ENCODE measurements at places on chromosomes 11 and 22. TPM values are rescaled to one million over a fixed set of nuclear protein-coding genes. Genes with fewer than 3 reads are reported as not detected.

Gene KRTAP5-9
- total RNA-seq: 3.0 TPM

Gene IL18
- 3.3 TPM for total RNA-seq

DNA sequence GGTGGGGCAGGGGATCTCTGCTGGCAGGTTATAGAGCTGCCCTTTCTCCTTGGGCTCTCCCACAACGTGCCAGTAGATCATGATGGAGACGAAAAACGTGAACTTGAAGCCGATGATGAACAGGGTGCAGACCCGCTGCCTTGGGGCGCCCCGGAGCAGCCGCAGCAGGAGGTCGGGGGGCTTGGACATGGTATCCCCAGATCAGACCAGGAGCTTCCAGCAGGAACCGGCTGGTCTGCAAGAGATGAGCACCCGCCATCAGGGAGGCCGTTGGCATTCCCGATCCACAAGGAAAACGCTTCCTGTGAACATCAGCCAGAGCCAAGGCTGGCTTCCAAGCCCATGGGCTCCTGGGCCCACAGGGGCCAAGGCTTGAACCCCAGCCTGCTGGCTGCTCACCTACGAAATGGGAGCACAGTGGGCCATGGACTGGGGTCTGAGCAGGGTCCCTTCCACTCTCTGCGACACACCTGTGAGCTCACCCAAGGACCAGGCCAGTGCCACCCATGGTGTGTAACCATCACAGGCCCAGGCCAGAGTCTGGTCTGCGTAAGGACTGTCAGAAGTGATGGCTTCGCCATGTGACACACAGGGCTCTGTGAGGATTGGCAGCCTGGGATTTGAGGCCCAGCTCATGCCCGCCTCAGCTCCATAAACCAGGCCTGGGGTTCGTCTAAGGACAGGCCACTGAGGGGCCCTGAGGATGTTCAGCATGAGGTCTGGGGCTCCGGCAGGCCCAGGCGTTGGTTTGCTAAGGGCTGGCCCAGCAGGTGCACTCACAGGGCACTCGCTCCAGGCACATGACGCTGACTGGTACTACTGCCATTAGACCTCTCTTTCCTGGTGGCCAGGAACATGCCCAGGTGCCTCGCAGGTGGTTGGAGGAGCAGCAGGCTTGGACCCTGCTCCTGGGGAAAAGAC, 26.6 kb downstream of the A4GALT start:
- no peaks in the 10 kb centered on the region for H3K36me3 ChIP-seq
- H3K4me3 ChIP-seq: no peak overlapping the region
- no peak for DNase-seq

DNA sequence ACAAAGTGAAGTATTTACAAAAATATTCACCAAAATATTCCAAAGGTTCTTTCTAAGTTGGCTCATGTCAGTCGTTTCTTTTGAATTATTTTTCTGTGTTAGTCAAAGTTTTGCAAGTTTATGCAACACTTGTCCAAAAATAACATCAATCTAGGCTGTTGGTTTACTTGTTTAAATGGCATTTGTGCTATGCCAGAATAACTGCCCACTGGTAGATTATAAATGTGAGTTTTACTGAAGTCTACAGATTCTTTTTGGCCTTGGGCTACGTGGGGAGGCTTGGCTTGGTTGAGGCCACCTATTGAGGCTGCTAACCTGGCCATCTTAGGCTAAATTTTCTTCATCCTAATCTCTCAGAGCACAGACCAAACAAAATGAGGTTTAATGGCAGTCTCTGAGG, 1091.9 kb upstream of the RAG2 start:
- H3K27me3 ChIP-seq: no peaks in the 10 kb centered on the region
- H3K4me3 ChIP-seq: no peak overlapping the region
- no peak overlapping the region for H3K27ac ChIP-seq
- H3K4me1 ChIP-seq: no peaks in the 10 kb centered on the region
- H3K36me3 ChIP-seq: no peaks in the 10 kb centered on the region

DNA sequence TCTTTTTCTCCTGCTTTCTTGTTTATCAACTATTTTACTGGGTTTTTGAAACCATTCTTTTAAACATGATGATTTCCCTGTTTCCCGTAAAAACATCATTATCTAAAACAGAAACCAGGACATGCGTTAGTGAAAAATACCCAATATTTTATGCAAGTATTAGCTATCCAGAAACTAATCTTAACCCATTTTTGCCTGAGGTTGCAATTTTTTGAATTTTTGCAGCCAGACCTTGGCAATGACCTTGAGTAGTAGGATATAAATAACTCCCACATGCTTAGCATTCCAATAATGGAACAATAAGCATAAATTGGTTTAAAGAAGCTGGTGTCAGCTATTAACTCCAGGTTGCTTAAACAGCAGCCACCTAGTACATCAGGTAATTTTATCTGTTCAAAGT, 308.9 kb upstream of the ANO3 start:
- no peaks in the 10 kb centered on the region for H3K27me3 ChIP-seq
- H3K4me3 ChIP-seq: no peak overlapping the region
- H3K36me3 ChIP-seq: no peaks in the 10 kb centered on the region
- H3K4me1 ChIP-seq: peaks cover 22% of the 10 kb centered on the region

Gene ME3
- total RNA-seq: 54.7 TPM

Gene APOBEC3H
- total RNA-seq: not detected

Gene KRTAP5-2
- total RNA-seq: not detected

DNA sequence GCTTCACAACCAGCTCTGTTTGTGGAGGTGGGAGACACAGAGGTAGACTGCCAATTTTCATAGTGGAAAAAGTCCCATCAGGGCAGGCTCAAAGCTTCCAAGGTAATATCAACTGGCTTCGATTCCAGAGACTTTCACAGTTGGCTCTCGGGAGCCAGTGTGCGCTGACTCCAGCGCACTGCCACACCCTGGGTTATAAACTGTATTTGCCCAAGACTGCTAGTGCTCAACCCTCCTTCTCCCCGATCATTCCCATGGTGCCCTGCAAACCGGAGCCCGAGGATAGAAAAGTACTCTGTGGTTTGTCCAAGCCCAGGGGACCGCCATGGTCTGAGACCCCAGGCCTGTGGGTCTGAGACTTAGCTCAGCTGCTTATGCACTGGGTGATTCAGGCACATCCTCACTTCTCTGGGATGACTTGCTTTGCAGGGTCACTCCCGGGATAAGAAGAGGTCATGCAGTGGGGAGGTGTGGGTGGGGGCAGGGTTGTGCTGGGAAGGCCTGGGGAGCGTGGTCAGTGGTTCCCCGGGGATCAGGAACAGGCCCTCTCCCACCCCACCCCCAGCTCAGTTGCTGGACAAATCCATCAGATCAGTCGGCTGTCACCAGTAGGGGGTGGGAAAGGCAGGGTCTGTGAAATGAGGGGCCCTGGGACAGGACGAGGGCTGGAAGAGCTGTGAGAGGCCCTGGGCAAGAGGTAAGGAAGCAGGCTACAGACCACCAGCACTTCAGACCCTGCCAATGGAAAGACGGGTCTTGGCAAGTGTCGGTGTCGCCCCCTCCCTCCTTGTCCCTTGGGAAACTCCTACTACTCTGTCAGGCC, 26.7 kb upstream of the PICK1 start:
- H3K27me3 ChIP-seq: no peaks in the 10 kb centered on the region
- H3K36me3 ChIP-seq: no peaks in the 10 kb centered on the region
- H3K27ac ChIP-seq: no peak overlapping the region
- no peak for DNase-seq
- no peak overlapping the region for H3K4me3 ChIP-seq

DNA sequence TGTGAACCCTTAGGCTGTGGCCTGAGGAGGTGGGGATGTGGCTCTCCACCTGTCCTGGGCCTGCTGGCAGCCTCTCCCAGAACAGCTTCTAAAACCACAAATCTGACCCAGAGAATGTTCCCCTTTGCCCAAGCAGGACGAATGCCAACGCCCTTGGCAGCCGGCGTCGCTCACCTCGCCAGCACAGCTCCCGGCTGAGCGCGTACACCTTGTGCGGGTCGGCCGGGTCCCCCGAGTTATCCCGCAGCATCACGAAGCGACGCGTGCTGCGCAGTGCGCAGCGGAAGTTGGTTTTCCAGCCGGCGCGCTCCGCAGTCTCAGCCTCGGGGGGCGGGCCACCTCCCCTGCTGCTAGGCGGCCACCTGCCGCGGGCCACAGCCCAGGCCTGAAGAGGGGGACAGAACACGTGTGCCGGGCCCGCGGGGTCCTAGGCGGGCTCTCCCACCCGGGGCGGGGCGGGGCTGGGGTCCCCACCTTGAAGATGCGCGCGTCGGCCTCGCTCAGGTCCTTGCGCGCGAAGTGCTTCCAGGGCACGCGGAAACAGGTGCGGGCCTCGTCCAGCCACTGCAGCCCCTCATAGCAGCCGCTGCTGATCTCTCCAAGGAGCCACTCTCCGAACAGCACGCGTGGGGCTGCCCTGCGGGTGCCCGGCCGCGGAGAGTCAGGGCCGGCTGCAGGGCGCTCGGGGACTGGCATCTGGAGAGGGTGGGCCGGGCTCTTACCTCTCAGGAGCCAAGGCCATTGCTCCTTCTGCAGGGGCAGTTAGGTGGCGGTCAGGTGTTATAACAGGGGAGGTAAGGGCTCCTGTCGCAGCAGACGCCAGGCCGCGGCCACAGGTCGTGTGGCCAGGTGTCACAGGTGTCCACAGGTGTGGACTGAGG, 887 bp downstream of the IRF7 start:
- peaks cover 21% of the 10 kb centered on the region for H3K36me3 ChIP-seq
- H3K27ac ChIP-seq: peak overlapping the region; percentile 84
- DNase-seq: peak; percentile 64
- no peaks in the 10 kb centered on the region for H3K27me3 ChIP-seq
- H3K4me1 ChIP-seq: peaks cover 21% of the 10 kb centered on the region

Gene GDPD4
- total RNA-seq: not detected

DNA sequence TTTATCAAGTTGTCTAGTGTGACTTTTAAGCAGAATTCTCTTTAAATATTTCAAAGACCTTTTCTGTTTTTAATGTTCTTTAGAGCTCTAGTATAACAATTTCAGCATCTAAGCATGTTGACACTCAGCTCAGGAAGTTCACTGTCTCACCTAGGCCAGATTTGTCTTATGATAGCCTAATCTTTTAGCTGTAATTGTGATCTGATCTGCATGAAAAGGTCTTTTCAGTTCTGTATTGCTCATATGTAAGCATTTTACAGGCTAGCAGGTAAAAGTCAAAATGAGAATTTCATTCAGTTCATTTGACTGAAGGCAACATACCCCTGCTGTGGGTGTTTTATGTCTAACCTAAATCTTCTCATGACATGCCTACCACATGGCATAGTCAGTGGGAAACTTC, 46.7 kb upstream of the SLC37A2 start:
- no peak overlapping the region for H3K4me3 ChIP-seq
- peaks cover 20% of the 10 kb centered on the region for H3K4me1 ChIP-seq
- DNase-seq: no peak
- H3K36me3 ChIP-seq: no peaks in the 10 kb centered on the region
- no peaks in the 10 kb centered on the region for H3K27me3 ChIP-seq

DNA sequence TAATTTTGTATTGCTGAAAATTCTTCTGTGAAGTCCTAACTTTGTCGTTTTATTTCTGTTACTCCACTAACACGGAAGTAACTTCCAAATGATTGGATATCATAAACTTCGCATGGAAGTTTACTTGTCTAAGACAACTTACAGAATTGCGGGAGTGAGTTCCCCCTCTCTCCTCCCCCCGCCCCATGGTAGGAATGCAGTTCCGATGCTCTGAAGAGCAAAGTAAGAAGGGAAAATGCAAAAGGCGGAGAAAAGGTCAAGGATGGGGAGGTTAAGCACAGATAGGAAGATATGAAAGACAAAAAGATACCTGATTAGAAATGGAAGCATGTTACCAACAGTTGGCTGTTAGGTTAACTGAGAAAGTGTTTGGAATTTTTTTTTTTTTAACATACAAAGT, 1.3 kb downstream of the EIF3M start:
- DNase-seq: no peak
- H3K27me3 ChIP-seq: no peaks in the 10 kb centered on the region
- no peak overlapping the region for H3K4me3 ChIP-seq

GRCh38 chr11:11717064-11717725, 95.4 kb upstream of the GALNT18 start:
- no peak for DNase-seq
- H3K36me3 ChIP-seq: no peaks in the 10 kb centered on the region
- no peaks in the 10 kb centered on the region for H3K27me3 ChIP-seq
- H3K27ac ChIP-seq: no peak overlapping the region

- no peaks in the 10 kb centered on the region for H3K27me3 ChIP-seq
- no peak overlapping the region for H3K4me3 ChIP-seq
- no peaks in the 10 kb centered on the region for H3K36me3 ChIP-seq
- DNase-seq: no peak
- H3K4me1 ChIP-seq: peaks cover 7% of the 10 kb centered on the region
These were observed 17.3 kb downstream of the FLI1 start for GRCh38 chr11:128711136-128711535.

- no peaks in the 10 kb centered on the region for H3K27me3 ChIP-seq
- H3K27ac ChIP-seq: peak overlapping the region; percentile 72
- H3K4me1 ChIP-seq: peaks cover 20% of the 10 kb centered on the region
- DNase-seq: peak; percentile 70
- no peak overlapping the region for H3K4me3 ChIP-seq
- H3K36me3 ChIP-seq: no peaks in the 10 kb centered on the region
These were observed 27.8 kb upstream of the GRAMD4 start for GRCh38 chr22:46592390-46592872.

- H3K4me1 ChIP-seq: peaks cover 46% of the 10 kb centered on the region
- no peak overlapping the region for H3K4me3 ChIP-seq
- H3K27me3 ChIP-seq: no peaks in the 10 kb centered on the region
- no peak overlapping the region for H3K27ac ChIP-seq
- DNase-seq: no peak
- H3K36me3 ChIP-seq: no peaks in the 10 kb centered on the region
These were observed 7.4 kb downstream of the ACAT1 start for GRCh38 chr11:108128772-108129171.

DNA sequence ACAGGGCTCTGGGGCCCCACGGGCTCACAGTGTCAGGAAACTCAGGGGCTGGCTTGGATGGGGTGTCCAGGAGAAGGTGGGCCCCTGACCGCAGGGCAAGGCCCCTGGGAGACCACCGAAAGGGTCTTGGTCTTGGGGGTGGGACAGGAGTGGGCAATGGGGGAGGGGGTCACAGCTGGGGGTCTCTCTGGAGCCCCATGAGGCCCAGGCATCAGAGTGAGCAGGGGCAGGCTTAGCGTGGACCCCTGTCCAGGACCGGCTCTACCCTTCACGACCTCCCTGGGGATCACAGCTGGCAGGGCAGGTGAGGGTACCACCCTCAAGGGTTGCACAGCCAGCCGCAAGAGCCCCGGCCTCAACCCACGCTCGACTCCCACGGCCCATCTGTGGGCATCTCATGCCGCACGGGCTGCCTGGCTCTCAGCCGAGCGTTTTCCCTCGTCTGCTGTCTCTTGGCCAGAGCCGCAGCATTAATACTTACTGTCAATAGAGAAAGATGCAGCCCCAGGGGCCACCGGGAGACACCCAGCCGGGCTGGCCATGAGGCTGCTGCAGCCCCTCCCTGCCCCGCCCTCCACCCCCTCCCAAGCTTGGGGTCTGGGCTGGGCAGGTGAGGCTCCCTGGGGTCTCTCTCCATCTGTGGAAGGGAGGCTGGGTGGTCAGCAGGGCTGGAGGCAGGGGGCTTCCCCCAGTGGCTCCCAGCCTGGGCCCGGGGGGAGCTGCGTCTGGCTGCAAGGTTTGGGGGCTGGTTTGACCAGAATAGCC, 662 bp downstream of the MUC5B start:
- H3K27me3 ChIP-seq: no peaks in the 10 kb centered on the region
- peak; percentile 15 for DNase-seq
- no peaks in the 10 kb centered on the region for H3K36me3 ChIP-seq
- H3K4me3 ChIP-seq: no peak overlapping the region

Gene SMTNL1
- total RNA-seq: not detected

- H3K27ac ChIP-seq: no peak overlapping the region
- H3K27me3 ChIP-seq: no peaks in the 10 kb centered on the region
- no peak overlapping the region for H3K4me3 ChIP-seq
- no peaks in the 10 kb centered on the region for H3K4me1 ChIP-seq
These were observed 87.5 kb upstream of the RCN1 start for GRCh38 chr11:32003335-32003734.

All from body of pancreas (tissue), 4 donors.